Skin of body (tissue), 3 donors: ENCODE measurements at places on chromosomes 2 and 18. TPM values are rescaled to one million over a fixed set of nuclear protein-coding genes. Genes with fewer than 3 reads are reported as not detected.

NYAP2 gene
- 0.30 TPM for total RNA-seq

TGFA gene
- 21.8 TPM for total RNA-seq

CXCR4 gene
- total RNA-seq: 51.5 TPM

SCG2 gene
- total RNA-seq: 0.20 TPM

REV1 gene
- total RNA-seq: 74.3 TPM

LHCGR gene
- total RNA-seq: 1.5 TPM

CIB4 gene
- not detected for total RNA-seq

C2orf92 gene
- 9.3 TPM for total RNA-seq

MYCN gene
- 15.6 TPM for total RNA-seq
